Activated CD8-positive, alpha-beta memory T cell treated with anti-CD3 and anti-CD28 coated beads for 1 hour (primary cell): ENCODE measurements at places on chromosomes 1 and 21.

- DNase-seq = no peak
These were observed 9.0 kb upstream of the PLA2G2A start for GRCh38 chr1:19988267-19989006.

GRCh38 chr1:230851291-230851691 is 17.0 kb downstream of the C1orf198 start:
- no peak for DNase-seq

DNA sequence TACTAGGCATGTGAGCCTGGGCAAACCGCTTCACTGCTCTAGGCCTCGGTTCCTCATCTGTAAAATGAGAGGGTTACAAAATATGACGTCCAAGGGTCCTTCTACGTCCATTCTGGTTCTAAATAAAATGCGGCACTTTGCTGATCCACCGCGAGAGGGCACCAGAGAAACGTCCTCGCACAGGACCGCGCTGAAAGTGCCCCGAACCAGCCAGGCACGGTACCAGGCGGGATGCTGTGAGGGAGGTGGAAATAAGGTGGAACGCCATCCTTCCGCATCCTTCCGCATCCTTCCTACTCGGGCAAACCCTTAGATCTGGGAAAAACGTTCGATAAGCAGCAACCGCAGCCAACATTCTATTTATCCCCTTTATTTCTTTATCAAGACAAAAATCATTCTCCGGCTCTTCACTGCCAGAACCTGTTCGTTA is 60.3 kb upstream of the KRTAP19-8 start:
- DNase-seq = peak; percentile 34

DNA sequence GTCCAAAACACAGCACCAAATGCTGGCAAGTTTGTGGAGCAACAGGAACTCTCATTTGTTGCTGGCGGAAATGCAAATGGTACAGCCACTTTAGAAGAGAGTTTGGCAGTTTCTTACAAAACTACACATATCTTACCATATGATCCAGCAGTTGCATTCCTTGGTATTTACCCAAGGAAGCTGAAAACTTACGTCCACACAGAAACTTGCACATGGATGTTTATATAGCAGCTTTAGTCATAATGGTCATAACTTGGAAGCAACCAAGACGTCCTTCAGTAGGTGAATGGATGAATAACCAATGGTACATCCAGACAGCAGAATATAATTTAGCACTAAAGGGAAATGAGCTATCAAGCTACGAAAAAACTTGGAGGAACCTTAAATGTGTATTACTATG is 66.4 kb downstream of the MARK1 start:
- no peak for DNase-seq

DNA sequence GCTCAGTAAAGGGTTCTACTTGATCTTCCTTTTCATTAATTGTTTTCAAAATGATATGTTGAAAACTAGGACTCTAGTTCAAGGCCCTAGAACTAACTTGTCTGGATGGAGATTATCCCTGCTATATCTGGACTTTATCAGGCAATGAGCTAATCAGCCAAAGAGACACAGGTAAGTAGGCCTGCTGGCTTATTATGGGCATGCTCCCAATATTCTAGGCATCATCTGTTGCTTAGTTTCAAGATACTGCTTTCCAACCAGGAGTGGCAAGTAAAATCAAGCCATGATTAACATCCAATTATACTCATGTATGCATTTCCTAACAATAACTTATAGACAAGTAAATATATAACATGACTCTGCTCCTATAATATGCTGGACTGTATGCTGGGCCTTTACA is 4.2 kb downstream of the DNASE2B start:
- DNase-seq = no peak

DNA sequence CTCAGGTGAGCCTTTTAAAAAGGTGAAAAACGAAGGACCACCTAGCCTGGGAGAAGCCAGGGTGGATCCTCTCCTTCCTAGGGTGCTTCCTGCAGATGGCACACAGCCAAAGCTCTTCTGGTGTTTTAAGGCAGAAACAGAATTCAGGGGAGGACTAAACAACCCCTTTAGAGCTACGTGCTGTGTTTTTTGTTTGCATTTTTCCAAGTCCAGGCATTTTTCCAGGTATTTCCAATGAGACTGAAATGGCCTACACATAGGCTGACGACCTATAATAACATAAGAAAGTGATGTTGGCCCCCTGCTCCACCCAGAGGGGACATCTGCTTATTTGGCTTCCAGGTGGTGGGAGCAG is 83.8 kb downstream of the CAPZB start:
- DNase-seq = no peak

- no peak for DNase-seq
These were observed 22.3 kb downstream of the ABCA4 start for GRCh38 chr1:94098585-94099111.

DNA sequence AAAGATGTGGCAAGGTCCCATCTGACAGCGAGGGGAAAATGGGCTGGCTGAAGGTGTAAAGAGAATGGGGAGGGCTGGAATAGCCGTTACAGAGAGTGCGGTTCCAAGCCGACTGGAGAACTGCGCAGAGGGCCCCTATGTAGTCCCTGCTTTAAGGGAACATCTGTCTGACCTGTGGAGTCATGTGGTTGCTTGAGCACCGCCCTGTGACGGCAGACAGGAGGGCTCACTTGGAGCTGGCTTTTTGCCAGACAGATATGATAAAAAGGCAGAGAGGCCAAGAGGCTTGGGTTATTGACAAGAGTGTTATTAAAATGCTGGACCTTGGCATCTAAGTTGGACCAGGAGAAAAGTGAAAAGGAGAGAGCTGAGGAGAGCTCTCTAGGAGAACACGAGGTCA is 5.9 kb upstream of the PTPRF start:
- no peak for DNase-seq
